ENCODE measurements at places on chromosomes 5 and 9. TPM values are rescaled to one million over a fixed set of nuclear protein-coding genes. Genes with fewer than 3 reads are reported as not detected.

GALNT12 gene
- 1.8 TPM for total RNA-seq

DNA sequence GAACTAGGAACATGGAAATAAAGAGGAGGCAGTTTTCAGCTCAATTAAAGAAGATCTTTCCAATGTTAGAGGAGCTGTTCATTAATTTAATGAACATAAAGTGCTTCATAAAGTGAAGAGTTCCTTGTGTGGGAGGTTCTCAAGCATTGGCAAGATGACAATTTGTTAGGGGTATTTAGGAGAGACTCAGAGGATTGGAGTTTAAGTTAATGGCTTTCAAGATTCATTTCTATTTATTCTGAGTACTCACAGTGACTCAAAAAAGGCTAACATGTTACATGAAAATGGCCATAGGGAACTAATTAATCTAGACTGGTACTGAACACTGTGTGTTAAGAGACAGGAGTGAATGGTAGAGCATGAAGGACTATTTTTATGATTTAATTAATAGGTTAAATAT is 55.4 kb upstream of the CDH12 start:
- H3K4me3 ChIP-seq = no peak overlapping the region
- no peaks in the 10 kb centered on the region for H3K36me3 ChIP-seq
- no peak for DNase-seq
- no peak overlapping the region for H3K27ac ChIP-seq
- no peaks in the 10 kb centered on the region for H3K4me1 ChIP-seq

DNA sequence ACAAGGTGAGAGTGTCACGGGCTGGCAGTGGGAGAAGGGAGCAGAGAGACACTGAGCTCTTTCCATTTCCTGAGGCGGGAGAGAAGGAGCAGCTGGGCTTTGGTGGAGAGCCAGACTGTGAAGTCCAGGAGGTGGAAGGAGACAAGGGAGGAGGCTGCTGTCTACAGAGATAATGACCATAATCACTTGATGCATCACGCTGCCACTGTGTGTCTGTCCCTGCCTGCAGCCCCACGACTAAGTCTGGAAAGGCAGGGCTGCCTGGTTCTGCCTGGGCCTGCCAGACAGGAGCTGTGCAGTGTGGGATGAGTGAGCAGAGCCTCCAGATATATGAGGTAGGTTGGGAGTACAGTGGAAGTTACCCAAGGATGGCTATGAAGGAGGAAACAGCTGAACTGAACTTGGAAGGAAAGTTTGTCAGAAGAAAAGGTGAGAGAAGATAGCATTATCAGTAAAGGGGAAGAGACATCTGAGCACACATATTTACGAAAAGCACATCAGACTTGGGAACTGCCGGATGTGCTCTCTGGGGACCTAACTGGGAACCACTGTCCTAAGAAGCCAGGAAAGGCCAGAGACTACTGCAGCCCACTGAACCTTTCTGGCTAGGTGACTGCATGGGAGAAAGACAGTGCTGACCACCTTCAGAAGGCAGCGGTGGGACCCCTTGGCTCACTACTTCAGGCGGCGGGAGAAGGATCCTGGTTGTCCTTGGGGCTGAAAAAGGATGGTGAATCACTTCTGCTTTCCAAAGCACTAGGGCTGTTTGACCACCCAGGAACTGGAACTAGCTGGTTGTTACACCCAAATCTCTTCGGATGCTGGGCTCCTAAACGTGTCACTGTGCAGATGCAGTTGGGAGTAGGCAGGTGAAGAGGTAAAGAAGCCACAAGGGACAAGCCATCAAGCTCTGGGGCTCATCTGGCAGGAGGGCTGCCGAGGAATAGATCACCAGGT is 12.8 kb upstream of the DDX41 start:
- H3K4me1 ChIP-seq = no peaks in the 10 kb centered on the region
- no peak overlapping the region for H3K4me3 ChIP-seq
- no peaks in the 10 kb centered on the region for H3K27me3 ChIP-seq
- H3K36me3 ChIP-seq = peaks cover 4% of the 10 kb centered on the region
- no peak overlapping the region for H3K27ac ChIP-seq
- DNase-seq = no peak

- peak overlapping the region; percentile 6 for H3K4me3 ChIP-seq
- no peaks in the 10 kb centered on the region for H3K27me3 ChIP-seq
Observed at GRCh38 chr9:130237076-130237475, 28.5 kb upstream of the HMCN2 start.

DNA sequence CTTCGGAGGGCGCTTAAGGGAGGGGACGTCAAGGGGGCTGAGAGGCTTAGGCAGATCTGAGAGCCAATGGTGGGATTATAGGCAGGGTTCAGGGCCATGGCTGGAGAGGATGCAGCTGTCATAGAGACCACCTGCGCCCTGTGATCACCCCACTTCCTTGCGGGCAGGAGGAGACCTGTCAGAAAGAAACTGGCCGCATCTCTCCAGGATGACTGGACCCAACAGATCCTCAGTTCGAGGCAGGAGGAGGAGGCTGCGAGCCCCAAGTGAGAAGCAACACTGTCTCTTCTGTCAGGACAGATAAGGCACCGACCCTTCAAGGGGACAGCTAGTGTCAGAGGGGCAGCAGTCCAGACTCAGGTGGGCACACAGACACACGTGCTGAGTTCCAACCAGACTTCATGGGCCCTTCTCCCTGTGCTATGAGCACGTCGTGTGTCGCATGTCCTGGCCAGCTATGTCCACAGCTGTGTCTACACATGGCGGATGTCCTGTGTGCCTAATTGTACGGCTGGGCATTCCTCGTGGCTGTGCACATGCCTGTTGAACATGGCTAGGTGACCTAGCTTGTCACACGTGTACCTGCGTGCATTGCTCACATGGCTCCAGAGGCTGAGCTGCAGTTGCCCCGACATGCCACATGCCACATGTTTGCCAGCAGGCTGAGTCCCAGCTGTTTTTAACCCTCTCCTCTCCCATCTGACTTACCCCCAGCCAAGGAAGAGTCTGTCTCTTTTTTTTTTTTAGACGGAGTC is 583 bp upstream of the AQP3 start:
- peak overlapping the region; percentile 94 for H3K27ac ChIP-seq
- H3K27me3 ChIP-seq = no peaks in the 10 kb centered on the region
- no peak for DNase-seq
- peaks cover 35% of the 10 kb centered on the region for H3K4me1 ChIP-seq
- peak overlapping the region; percentile 76 for H3K4me3 ChIP-seq
- no peaks in the 10 kb centered on the region for H3K36me3 ChIP-seq

Measured in natural killer cell treated with Interleukin-12 subunit alpha and Interleukin-12 subunit beta and Interleukin-15 and Interleukin-18, amount 100 ng/mL, for 72 hours (primary cell).